ENCODE measurements at places on chromosomes 2 and 18.

DNA sequence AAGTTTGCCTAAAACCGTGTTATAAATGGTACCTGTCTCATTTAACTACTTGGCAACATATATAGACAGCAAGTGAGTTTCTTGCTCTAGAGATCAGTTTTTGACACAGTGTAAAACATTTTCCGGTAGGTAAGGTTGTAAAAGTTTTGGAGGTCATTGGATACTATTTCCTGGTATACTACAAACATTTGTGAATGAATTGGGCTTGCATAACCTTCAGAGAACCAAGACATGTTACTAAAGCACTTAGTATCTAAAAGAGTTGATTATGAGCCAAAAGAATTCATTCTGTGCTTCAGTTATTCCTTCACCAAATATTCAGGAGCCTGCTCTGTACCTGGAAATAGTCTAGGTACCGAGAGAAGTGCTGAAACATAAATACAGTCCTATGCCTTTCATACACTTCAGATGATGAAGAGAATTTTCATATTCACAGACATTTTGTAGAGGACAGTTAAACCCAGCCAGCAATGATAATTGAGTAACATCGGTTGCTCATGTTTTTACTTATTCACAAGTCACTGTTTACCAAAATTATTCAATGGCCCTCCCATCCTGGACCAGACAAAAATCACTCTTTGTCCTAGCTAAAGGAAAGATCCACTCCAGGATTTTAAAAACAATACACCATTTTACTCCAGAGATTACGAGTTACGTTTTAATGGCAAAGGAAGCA lies 319.4 kb upstream of the RBMS1 start:
- DNase-seq = no peak

- no peak for DNase-seq
These were observed 505.5 kb downstream of the LRRTM4 start for GRCh38 chr2:77016443-77017354.

DNA sequence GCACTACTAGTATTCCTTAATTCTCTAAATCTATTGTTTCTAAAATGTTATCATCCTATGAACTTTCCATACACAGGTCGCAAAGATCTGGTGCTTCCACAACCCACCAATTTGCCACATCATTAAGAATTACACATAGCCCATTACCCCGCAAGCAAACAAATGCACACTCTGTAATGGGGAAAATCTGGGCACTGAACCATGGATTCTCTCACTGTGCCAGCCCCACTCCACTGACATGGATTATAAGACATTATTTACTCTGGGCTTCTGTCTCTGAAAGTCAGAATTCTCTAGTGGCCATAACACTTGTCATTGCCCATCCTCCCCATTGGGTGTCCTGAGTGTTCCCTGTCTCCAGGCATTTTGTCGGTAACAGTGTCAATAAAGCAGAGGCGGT lies 537.1 kb downstream of the EPHA4 start:
- no peak for DNase-seq

- DNase-seq = no peak
These were observed 246.1 kb upstream of the FN1 start for GRCh38 chr2:215681799-215682596.

DNA sequence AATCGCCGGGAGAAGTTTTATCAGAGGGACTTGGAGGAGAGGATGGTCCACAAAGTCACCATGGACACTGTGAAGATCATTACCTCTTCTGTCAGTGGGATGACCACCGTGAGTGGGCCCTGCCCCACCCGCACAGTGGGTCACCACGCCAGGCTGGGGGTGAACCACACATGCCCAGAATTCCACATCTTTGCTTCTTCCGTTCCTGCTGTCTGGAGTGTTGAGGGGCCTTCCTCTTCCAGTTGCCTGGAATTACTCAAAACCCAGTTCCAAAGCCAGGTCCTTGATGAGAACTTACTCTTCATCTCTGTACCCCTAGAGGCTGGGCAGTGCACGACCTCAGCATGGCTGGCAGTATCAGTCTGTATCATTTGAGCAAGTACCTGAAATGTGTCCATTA lies 22.1 kb downstream of the MROH2A start:
- no peak for DNase-seq

DNA sequence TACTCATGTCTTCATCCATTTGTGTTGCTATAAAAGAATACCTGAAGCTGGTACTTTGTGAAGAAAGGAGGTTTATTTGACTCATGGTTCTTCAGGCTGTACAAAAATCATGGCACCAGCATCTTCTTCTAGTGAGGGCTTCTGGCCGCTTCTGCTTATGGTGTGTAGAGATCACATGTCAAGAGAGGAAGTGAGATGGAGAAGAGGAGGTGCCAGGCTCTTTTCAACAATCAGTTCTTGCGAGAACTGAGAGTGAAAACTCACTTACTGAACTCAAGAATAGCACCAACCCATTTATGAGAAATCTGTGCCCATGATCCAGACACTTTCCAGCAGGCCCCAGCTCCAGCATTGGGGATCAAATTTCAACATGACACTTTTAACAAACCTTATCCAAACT lies 30.0 kb upstream of the BARD1 start:
- no peak for DNase-seq
